ENCODE measurements at places on chromosomes 11 and 22.

DNA sequence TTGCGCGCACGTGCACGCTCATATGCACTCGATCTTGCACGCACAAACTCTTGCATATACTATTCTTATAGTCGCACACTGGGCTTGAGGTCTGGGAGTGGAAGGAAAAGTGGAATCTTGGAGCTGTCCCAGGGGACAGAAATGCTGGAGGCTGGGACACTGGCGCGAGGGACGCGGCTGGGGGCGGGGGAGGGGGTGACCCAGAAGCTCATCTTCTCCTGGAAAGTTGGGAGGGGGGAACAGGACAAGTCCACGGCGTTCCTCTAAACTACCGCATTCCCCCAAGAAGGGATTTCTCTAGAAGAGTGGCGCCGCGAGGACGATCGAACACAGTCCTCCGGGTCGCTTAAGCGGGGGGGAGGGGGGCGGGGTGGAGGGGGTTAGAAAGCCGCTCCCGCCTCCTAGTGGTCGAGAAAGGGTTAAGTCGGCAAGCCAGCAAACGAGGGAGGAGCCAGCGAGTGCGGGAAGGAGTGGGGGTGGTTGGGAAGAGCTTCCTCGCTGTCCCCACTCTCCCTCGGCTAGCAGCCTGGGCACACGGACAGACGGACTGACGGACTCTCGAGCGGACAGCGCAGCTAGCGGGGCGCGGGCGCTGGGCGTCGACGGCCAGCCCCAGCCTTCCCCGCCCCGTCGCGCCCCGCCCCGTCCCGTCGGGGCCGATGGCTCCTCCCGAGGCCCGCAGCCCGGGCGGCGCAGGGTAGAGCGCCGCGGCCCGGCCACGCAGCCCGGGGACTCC, at the start of gene RTN4RL2:
RTN4RL2 (plus strand) TSS at position 507 of the 736 bp plus-strand sequence. CDS start 338 bp downstream, outside the sequence.
- H3K4me3 ChIP-seq: peak within 1 kb of the TSS; percentile 43
- DNase-seq: no peak
- H3K27me3 ChIP-seq: peaks cover 2% of the 10 kb centered on the region
- no peak within 1 kb of the TSS for H3K27ac ChIP-seq
- H3K36me3 ChIP-seq: no peaks in the 10 kb centered on the region

- DNase-seq: no peak
- no peaks in the 10 kb centered on the region for H3K36me3 ChIP-seq
- H3K27me3 ChIP-seq: no peaks in the 10 kb centered on the region
- no peaks in the 10 kb centered on the region for H3K4me1 ChIP-seq
- no peak overlapping the region for H3K4me3 ChIP-seq
These were observed 3.4 kb upstream of the OR4C6 start for GRCh38 chr11:55658608-55659007.

- H3K4me1 ChIP-seq: no peaks in the 10 kb centered on the region
- H3K27ac ChIP-seq: no peak overlapping the region
- no peak for DNase-seq
- H3K27me3 ChIP-seq: no peaks in the 10 kb centered on the region
These were observed 9.1 kb downstream of the DRD4 start for GRCh38 chr11:646214-646613.

DNA sequence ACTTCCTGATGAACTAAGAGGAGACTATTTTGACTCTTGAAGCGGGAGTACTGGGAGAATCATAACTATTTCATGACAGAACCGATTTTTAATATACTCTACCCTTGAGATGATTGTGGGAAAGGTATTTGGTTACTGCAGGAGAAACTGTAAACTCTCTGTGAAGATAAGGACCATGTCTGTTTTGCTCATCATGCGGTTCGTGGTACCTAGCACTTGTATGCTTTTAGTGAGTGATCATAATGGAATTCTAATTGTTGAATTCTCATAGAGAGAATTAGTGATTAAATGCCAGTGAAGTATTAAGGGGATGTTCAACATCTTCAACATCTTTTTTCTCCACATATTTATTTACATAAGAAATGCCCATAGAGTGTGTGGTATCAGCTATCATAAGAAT, 11.4 kb downstream of the AASDHPPT start:
- no peak for DNase-seq
- H3K4me1 ChIP-seq: peaks cover 21% of the 10 kb centered on the region
- no peak overlapping the region for H3K4me3 ChIP-seq

GRCh38 chr11:74822170-74822569, 73.5 kb downstream of the RNF169 start:
- H3K4me3 ChIP-seq: no peak overlapping the region
- no peak for DNase-seq
- no peaks in the 10 kb centered on the region for H3K27me3 ChIP-seq
- peaks cover 31% of the 10 kb centered on the region for H3K4me1 ChIP-seq
- H3K36me3 ChIP-seq: peaks cover 76% of the 10 kb centered on the region

GRCh38 chr22:28462041-28462440, 217.6 kb downstream of the TTC28 start:
- DNase-seq: no peak
- H3K4me3 ChIP-seq: no peak overlapping the region
- no peaks in the 10 kb centered on the region for H3K4me1 ChIP-seq

GRCh38 chr11:44575288-44575672, 9.8 kb downstream of the CD82 start:
- no peak overlapping the region for H3K4me3 ChIP-seq
- no peak overlapping the region for H3K27ac ChIP-seq
- peaks cover 39% of the 10 kb centered on the region for H3K4me1 ChIP-seq
- H3K36me3 ChIP-seq: no peaks in the 10 kb centered on the region
- no peaks in the 10 kb centered on the region for H3K27me3 ChIP-seq

GRCh38 chr11:63621071-63621470, 6.8 kb upstream of the PLAAT3 start:
- H3K4me3 ChIP-seq: no peak overlapping the region
- no peak for DNase-seq
- H3K4me1 ChIP-seq: no peaks in the 10 kb centered on the region
- H3K27ac ChIP-seq: no peak overlapping the region

- H3K36me3 ChIP-seq: no peaks in the 10 kb centered on the region
- H3K4me3 ChIP-seq: no peak overlapping the region
- no peaks in the 10 kb centered on the region for H3K4me1 ChIP-seq
- no peak overlapping the region for H3K27ac ChIP-seq
- no peak for DNase-seq
These were observed 91.7 kb downstream of the WNT7B start for GRCh38 chr22:45885171-45885840.

DNA sequence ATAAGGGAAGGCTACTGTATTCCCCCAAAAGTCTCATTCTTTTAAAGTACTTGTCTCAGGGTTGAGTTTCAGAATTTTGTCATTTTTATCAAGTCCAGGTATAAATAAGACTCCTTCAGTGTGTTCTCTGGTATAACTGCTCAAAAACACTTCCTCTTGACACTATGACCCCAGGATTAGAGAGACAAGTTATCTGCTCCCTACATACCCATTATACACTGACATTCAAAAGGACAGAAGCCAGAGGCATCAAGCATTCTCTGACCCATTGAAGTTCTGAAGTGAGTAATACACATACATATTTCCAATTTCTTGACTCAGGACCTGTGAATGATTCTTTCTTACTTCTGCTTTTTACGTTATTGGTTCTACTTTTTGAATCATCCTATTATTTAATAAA, 447.8 kb upstream of the CNTN5 start:
- DNase-seq: no peak
- no peak overlapping the region for H3K27ac ChIP-seq

DNA sequence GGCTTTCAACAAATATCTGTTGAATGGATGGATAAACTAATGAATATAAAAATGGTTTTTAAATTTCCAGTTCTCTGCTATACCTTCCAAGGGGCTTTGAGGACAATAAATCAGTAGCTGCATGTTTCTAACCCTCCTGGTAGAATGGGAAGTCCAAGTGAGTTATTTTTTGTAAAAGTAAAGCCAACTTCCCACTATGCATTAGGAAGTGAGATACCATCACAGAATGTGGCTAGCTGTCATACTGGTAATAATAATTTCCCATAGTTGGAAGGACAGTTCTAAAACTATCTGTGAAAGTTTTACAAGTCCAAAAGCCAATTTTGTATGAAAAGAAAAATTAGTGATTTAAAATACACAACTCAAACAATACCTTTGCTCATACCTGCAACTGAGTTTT, 50.0 kb downstream of the TMEM123 start:
- no peaks in the 10 kb centered on the region for H3K27me3 ChIP-seq
- H3K27ac ChIP-seq: no peak overlapping the region

DNA sequence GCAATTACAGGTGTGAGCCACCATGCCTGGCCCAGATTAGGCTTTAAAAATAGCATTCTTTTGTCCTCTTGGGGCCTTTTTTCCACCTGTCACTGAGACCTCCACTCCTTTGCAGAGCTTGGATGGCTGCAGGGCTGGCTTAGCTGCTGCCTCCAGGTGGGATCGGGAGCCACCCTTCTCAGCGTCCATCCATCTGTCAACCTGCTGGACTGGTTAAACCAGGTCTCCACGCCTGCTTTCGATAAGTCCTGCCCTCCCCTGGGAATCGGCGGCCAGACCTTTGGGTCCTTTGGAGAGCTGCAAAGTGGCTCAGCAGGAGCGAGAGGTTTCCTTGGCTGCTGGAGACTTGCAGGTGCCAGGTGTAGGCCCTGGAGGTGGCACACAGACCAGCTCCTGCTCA, 23.4 kb upstream of the GRAMD4 start:
- H3K4me1 ChIP-seq: peaks cover 55% of the 10 kb centered on the region
- no peaks in the 10 kb centered on the region for H3K27me3 ChIP-seq
- no peak overlapping the region for H3K4me3 ChIP-seq
- no peaks in the 10 kb centered on the region for H3K36me3 ChIP-seq
- no peak for DNase-seq
- H3K27ac ChIP-seq: peak overlapping the region; percentile 72

DNA sequence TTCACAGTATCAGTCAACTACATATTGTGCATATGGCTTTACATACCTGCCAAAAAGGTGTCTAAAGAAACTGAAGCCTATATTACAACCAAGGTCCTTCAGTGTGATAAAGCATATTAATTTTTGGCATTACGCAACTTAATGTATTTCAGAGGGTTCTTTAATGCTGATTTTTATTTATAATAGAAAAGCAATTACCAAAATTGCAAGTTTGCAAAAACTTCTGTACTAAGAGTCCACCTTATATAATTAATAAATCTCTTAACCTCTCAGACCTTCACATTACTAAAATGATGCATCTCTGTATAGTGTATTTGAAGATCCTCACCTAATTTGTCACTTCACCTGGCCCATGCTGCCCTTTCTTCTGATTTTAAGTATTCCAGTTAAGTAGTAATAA, 128.6 kb downstream of the GUCY1A2 start:
- H3K27ac ChIP-seq: no peak overlapping the region
- H3K4me1 ChIP-seq: no peaks in the 10 kb centered on the region
- H3K4me3 ChIP-seq: no peak overlapping the region
- DNase-seq: no peak
- H3K36me3 ChIP-seq: no peaks in the 10 kb centered on the region

- no peak for DNase-seq
- no peaks in the 10 kb centered on the region for H3K4me1 ChIP-seq
- no peaks in the 10 kb centered on the region for H3K36me3 ChIP-seq
These were observed 609.9 kb downstream of the CNTN5 start for GRCh38 chr11:99630629-99631028.

DNA sequence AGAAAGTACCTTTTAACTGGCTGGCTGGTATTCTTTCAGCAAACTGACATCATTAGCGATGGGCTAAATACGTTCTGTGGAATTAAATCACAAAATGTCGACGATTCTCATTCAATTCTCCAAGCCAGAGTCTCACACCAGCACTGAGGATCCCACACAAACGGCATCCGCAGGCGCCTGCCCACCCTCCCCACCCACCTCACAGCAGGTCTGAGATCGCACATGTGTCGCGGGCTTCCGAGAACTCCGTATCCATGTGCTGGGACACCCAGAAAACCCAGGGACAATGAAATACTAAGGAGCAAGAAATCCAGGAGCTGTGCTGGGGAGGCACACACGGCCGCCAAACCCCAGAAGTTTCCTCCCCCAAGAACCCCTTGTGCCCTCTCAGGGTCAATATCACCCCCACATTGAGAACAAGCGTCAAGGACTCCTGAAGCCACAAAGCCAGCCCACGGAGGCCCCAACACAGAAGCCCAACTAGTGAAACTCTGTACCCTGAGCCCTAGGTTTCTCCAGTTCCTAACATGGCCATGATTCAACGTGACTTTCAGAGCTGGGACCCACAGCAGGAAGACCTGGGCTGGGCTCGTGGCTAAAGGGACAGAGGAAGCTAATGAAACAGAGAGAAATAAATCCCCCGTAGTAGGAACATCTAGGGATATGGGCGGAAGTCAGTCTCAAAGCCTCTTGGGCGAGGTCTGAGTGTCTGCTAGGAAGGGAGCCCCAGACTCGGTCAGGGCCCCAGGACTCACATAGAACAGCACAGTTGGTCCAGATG, 8.0 kb downstream of the TOLLIP start:
- H3K36me3 ChIP-seq: peaks cover 32% of the 10 kb centered on the region
- H3K27ac ChIP-seq: peak overlapping the region; percentile 98
- H3K4me1 ChIP-seq: peaks cover 42% of the 10 kb centered on the region
- H3K27me3 ChIP-seq: no peaks in the 10 kb centered on the region

- no peak for DNase-seq
- peaks cover 14% of the 10 kb centered on the region for H3K4me1 ChIP-seq
- no peak overlapping the region for H3K27ac ChIP-seq
- H3K27me3 ChIP-seq: no peaks in the 10 kb centered on the region
- H3K4me3 ChIP-seq: no peak overlapping the region
- no peaks in the 10 kb centered on the region for H3K36me3 ChIP-seq
These were observed 54.1 kb upstream of the ARHGAP20 start for GRCh38 chr11:110766316-110766715.

DNA sequence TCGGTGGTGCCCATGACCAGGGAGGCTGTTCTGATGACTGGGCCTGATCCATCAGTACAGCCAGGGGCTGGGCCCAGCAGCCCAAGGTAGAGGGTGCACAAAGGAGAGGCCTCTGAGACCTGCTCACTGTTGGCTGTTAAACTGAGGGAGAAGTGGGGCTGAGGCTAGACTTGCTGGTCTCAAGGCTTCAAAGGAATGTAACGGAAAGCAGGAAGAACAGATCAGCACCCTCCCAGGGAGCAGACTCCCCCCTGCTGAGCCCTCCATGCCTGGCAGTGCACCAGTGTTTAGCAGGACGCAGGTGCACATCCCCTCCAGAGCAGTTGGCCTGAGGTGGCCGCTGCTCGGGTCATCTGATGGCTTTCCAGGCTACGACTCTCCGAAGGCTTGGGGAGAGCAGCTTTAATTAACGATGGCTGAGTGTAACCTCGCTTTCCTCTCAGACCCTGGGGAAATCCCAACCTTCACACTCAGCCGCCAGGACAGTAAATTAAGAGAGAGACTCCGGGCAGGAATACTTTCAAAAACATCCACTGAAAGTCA, 255.7 kb upstream of the NARS2 start:
- no peaks in the 10 kb centered on the region for H3K36me3 ChIP-seq
- H3K4me3 ChIP-seq: no peak overlapping the region
- no peaks in the 10 kb centered on the region for H3K27me3 ChIP-seq
- no peak for DNase-seq
- H3K27ac ChIP-seq: no peak overlapping the region

All from tibial nerve (tissue), 4 donors.